Right renal cortex interstitium (tissue), 3 donors: ENCODE measurements at places on chromosomes 5 and 9.

DNA sequence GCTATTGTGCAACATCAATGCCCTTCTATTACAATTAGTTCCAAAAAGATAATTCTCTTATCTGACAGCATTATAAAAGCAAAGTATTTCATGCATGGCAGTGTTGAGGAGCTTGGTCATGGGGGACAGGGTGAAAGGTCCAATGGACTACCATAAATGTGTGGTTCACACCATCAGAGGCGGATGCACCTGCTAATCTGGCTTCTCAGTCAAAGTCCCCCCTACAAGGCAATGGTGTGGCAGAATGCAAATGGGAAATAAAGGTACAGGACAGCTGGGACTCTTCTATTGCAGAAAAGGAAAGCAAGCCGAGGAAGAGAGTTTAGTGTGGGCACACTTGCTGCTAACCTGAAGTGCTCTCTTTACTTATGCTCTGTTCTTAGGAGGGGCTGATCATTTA lies 369.1 kb downstream of the NDUFS4 start:
- DNase-seq, result no peak

- DNase-seq, result no peak
Measured at GRCh38 chr5:171137768-171138525, 171.1 kb upstream of the TLX3 start.

DNA sequence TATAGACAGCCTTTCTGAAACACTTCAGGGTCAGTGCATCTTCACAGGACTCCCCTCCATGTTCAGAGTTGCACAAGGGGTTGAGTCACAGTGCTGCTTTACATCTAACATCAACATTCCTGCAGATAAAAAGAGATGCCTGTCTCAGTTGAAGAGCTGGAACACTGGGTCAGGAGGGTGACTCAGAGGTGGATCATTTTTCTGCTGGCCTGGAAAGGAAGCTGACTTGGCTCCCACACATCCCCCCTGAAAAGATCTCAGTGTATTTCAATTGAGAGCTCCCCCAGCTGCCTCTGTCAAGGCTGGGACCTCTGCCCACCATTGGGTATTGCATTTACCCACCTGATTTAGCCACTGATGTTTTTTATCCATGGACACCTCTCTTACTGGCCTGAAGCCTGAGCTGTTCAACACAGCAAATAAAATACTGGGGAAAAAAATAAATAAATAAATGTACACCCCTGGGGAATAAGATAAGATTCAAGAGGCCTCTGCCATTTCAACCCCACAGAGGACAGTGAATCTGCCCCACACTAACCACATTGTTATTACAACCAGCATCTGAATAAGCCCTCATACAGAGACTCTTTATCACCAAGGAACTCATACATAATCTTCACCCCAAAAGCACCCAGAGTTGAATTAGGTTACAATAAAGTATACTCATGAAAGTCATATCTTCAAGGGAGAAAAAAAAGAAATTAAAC lies 716.4 kb downstream of the SEMA5A start:
- no peak for DNase-seq

GRCh38 chr5:149383399-149383798 lies 4.3 kb upstream of the IL17B start:
- DNase-seq, result no peak

DNA sequence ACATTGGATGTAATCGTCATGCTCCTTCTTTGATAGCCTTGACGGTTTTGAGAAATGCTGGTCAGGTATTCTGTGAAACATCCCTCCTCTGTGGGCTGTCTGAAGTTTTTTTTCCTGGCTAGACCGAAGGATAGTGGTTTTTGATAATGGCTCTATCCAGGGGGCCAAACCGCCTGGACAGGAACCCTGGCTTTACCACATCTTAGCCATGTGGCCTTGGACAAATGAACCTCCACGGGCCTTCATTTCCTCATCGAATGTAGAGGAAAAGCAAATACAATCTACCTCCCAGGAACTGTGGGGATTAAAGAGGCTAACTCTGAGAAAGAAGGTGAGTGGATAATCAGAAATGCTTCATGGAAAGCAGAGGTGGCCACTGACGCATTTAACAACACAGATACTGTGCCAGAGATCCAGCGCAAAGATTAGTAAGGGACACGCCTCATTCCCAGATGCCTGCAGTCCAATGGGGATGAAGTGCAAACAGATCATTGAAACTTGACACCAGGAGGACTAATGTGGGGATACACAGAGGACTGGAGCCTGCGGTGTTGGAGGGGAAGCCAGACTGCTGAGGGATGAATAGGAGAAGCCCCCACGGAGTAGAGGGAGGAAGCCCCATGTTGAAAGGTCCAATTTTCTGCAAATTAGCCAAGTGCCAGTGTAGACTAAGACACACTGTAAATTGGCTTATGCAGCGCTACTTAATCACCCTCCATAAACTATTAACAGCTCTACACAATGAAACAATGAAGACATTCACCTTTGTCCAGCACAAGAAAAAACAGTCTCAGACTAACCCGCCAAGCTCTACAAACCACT lies 41.6 kb downstream of the MYO10 start:
- no peak for DNase-seq
